Right cardiac atrium (tissue), 5 donors: ENCODE measurements at places on chromosomes 7 and 10.

GRCh38 chr10:88401671-88402347 lies 181.3 kb downstream of the RNLS start:
- no peak for DNase-seq

GRCh38 chr7:139544645-139545044 lies 21.2 kb downstream of the CLEC2L start:
- DNase-seq, result no peak

DNA sequence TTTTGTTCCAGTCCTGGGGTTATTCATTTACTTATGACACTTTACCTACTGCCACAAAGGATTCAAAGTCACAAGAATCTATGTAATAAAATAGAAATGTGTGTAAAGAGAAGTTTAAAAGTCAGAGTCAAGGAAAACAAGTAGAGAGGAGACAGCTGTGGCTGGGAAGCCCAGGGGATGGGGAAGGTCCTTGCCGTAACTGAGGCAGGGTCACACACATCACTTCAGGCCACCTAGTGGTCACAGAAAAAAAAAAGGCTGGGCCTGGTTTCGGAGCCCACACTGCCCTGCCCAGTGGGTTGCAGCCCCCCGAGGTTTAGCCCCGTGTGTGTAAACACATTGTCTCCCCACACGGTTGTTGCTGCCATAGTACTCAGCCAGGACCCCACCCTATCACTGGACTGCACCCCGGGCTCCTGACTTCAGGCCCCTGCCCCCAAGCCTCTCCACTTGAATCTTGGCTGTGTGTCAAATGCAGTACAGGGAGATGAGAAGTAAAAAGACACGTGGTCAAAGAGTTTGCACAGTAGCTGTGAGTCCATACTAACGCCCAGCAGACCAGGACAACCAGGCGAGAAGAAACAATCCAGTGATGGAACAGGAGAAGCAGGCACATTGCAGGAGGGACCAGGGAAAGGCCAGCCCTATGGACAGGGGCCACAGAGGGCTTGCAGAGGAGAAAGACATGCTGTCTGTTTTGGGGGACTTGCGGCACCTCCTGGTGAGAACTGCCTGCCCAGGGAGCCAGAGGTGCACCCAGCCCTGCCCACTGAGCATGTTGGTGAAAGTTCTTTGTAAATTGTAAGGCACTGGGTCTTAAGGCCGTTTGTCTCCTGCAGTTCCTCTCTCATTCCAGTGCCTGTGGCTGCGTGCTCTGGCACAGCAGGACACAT lies 91.4 kb upstream of the MACROH2A2 start:
- no peak for DNase-seq

DNA sequence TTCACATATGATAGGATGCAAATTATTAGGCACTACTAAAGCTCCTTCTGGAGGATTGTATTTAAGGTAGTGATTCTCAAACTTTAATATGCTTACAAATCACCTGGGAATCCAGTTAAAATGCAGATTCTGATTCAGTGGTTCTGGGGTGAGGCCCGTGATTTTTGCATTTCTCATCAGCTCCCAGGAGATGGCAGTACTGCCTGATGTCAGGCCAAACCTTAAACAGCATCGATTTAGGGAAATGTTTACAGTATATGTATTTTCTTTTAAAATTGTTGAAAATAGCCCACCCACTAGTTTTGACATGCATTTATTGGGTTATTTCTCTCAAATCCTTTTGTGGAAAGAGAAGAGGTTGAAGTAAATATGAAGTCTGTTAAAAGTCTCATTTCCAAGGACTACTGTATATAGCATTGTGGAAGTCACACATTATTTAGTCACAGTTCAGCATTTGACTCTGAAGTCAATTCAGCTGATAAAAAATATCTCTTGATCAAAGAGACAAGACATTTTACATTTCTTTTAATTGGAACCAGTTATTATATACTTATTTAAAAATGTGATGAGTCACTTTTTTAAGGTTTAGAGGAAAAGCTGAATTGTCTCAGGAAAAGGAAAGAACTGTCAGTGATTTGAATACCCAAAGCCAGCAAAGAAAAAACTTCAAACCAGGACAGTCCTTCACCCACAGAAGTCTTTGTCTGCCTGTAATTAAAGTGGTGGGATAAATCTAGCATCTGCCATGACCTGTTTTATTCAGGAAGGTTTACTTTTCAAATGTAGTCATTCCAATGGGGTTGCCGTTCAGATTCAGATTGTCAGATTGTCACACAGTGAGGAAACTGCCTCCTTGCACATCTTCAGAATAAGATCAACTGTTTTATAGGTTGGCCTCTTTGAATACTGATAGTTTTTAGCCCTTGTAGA lies 21.1 kb upstream of the HBP1 start:
- no peak for DNase-seq

GRCh38 chr7:43462836-43463235 lies 120.1 kb upstream of the STK17A start:
- peak; percentile 64 for DNase-seq

DNA sequence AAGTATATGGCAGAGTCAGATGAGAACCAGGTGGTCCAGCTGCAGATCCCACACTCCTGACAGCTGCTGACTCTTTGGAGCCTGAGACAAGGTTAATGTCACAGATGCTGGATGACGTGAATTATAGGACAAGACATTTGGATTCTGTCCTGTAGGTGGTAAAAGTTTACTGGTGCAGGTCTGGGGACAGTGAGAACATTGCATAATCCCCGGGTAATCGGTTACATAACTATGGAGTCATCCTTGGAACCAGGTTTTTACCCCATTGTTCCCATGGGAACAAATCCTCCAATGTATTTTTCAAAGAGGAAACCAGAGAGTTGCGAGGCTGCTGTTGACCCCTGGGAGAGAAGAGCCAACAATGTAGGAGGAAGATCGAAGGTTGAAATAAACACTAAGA lies 27.5 kb upstream of the ZCCHC24 start:
- no peak for DNase-seq

GRCh38 chr10:129946859-129947258 lies 17.2 kb downstream of the EBF3 start:
- no peak for DNase-seq

DNA sequence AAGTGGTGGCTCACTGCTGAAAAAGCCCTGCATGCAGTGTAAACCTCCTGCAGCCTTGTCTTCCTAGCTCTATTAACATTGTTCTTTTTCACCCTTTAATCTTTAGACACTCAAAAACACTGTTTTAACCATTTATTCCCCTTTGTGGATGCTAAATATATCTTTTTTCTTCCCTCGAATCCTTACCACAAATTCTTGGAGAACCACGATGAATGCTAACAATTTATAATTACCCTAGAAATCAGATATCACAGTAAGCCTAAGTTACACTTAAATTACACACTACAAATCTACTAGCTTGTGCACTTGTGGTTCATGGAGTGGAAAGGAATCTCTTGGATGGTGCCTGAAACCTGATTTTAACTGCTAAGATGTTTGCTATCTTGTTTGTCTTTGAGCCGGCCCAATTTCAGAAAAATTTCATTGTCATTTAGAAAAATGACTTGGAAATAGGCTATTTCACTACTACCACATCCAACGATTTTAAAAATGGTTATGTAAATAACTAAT lies 125.1 kb upstream of the NOBOX start:
- DNase-seq, result no peak

- DNase-seq, result no peak
Measured at GRCh38 chr10:128007971-128008370, 101.1 kb downstream of the PTPRE start.

DNA sequence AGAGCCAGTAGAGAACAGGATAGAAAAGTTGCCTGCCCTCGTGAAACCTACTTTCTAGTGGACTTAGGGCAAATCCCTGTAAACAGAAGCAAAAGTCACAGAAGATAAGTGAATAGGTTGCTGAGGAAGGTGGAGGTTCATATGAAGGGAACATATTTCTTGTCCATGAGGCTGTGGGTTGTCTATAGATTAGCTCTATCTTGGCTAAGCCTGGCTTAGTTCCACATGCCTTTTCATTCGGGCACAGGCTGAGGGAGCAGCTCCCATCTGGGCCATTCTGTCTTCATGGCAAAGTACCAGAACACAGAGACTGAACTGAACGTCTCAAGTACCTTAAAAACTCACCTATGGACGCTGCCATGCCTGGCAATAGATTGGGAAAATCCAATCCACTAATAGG lies 45.3 kb downstream of the BZW2 start:
- DNase-seq, result no peak
